A549 (cell line): ENCODE measurements at places on chromosomes 2 and 18. TPM values are rescaled to one million over a fixed set of nuclear protein-coding genes. Genes with fewer than 3 reads are reported as not detected.

DNA sequence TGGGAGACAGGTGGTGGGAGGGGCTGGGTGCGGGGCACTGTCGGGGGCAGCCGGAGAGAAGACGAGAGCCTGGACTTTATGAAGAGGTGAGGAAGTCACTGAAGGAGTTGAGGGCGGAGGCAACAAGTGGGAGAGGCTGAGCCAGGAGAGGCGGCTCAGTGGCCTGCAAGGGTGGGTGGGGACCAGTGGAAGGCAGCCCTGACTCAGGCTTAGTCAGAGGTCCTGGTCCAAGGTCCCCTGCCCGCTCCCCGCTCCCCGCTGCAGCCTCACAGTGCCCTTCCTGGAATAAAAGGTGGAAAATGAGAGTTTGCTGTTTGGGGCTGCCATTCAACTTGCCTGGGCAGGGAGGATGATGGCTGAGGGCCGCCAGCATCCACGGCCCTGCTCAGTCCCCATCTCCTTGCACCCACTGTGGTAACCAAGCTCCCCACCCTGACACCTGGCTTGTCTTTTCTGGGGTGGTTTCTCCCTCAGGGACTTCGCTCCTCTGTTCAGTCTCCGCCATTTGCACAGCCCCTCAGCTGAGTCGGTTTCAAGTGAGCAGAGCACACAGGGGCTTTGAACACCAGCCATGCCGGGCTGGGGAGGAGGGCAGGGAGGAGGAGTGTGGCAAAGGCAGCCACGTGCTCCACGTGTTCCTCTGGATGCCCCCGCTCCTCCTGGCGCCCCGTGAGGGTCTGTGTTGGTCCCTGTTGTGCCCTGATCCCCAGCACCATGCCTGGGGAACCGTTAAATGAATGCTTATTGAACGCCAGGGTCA lies 13.7 kb upstream of the RALB start:
- DNase-seq = peak; percentile 86

- no peak for DNase-seq
Observed at GRCh38 chr2:27033253-27033852, 588 bp downstream of the TMEM214 start.

DNA sequence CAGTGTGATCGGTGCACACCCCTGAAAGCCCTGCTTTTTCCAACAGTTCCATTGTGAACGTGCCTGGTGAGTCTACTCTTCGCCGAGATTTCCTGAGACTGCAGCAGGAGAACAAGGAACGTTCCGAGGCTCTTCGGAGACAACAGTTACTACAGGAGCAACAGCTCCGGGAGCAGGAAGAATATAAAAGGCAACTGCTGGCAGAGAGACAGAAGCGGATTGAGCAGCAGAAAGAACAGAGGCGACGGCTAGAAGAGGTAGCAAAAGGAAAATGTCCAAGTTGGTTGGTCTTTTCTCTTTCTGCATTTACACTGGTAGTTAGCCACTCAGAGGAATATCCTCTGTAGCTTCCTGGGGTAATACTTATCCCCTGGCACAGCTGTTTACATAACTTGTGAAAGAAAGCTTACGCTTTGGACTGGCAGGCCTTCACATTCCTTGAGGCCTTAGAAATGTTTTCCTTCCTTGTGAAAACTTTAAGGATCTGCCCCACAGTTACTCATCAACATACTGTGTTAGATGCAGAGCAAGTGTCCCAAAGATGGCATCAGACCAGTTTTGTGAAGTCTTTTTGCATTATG lies 146.6 kb downstream of the MAP4K4 start:
- DNase-seq = no peak

The ASTL gene
- not detected in 3 replicates for polyA plus RNA-seq

DNA sequence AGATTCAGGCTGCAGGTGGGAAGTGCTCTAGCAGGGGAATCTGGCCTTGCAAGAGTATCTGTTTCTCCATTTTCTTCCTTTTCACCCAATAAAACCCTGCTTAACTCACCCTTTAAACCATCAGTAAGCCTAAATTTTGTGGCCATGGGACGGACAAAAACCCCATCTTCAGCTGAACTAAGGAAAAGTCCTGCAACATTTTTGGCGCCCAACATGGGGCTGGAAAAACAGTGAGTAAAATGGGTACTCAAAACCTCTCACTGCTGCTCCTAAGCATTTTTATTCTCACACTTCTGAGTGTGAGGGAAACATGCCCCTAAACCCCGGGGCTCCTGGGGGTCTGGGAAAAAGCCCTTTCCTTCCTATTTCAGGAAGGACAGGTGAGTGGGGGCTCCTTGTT lies 414.3 kb downstream of the ZNF804A start:
- DNase-seq = peak; percentile 10

GRCh38 chr2:206260188-206261012 lies 14.1 kb upstream of the ZDBF2 start:
- peak; percentile 37 for DNase-seq

DNA sequence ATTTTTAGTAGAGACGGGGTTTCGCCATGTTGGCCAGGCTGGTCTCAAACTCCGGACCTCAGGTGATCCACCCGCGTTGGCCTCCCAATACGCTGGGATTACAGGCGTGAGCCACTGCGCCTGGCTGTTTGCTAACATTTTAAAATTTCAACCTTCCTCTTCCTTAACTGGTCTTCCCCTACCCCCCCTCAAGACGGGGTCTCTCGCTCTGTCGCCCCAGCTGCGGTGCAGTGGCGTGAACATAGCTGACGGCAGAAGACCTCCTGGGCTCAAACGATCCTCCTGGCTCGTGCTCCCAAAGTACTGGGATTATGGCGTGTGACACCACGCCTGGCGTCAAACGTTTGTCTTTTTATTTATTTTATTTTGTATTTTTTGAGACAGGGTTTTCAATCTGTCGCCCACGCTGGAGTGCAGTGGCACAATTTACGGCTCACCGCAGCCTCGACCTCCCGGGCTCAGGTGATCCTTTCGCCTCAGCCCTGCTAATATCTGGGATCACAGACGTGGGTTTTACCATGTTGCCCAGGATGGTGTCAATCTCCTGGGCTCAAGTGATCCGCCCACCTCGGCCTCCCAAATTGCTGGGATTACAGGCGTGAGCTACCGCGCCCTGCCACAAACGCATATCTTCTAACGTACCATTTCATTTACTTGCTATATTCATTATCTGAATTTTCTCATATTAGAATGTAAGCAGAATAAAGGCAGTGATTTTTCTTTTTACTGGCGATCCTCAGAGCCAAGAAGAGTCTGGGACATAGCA lies 984 bp upstream of the MSH2 start:
- no peak for DNase-seq

The STARD6 gene
- polyA plus RNA-seq = not detected in 3 replicates

GRCh38 chr2:238257786-238258700 lies 18.2 kb upstream of the HES6 start:
- DNase-seq = no peak

DNA sequence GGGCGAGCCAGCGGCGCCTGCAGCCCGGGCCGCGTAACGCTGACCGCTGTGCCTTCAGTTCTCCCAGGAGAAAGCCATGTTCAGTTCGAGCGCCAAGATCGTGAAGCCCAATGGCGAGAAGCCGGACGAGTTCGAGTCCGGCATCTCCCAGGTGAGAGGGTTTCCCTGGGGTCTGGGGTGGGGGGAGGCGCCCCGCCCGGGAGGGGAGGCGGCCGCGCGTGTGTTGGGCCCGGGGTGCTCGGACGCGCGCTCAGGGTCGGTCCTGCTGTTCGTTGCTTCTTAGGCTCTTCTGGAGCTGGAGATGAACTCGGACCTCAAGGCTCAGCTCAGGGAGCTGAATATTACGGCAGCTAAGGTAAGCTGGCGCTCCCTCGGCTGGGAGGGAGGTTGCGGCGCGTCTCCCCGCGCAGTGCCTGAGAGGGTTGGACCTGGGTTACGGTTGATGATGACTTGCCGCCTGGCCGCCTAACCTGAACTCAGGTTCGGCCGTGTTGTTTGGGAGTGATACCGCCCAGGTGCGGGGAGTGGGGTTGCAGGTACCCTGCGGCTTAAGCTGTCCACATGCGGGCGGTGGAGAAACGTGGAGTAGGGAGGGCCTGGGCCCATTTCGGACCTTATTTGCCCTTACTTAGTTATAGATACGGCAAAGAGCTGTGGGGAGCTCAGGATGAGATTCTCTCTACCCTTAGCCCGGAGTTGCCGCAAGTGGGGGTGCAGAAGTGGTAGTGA lies 638 bp downstream of the RPS7 start:
- DNase-seq = no peak

The GRHL1 gene
- polyA plus RNA-seq = 0.59 to 0.84 TPM (median 0.68 TPM) in 3 replicates

GRCh38 chr2:17910980-17911379 lies 32.5 kb downstream of the KCNS3 start:
- DNase-seq = no peak

DNA sequence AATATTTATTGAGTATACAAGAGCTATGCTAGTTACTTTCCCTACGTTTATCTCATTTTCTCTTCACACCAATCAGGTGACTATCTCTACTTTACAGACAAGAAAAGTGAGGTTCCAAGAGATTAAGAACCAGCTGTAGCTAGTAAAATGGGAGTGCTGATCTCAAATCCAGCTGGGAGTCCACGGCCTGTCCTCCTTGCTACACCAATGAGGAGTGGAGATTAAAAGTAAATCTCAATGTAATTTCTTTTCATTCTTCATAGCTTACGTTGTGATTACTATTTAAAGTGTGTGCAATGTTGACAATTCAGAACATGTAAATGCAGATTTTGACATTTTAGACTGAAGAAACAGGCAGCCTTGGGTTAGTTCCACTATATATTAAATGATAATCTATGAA lies 53.9 kb upstream of the NRP2 start:
- DNase-seq = no peak

The CHRNG gene
- polyA plus RNA-seq = not detected in 3 replicates

GRCh38 chr2:210224941-210225672 lies at the start of gene ACADL:
Gene ACADL (minus strand): TSS chr2:210225447. CDS start chr2:210225263, 184 bp downstream.
- peak; percentile 32 for DNase-seq

DNA sequence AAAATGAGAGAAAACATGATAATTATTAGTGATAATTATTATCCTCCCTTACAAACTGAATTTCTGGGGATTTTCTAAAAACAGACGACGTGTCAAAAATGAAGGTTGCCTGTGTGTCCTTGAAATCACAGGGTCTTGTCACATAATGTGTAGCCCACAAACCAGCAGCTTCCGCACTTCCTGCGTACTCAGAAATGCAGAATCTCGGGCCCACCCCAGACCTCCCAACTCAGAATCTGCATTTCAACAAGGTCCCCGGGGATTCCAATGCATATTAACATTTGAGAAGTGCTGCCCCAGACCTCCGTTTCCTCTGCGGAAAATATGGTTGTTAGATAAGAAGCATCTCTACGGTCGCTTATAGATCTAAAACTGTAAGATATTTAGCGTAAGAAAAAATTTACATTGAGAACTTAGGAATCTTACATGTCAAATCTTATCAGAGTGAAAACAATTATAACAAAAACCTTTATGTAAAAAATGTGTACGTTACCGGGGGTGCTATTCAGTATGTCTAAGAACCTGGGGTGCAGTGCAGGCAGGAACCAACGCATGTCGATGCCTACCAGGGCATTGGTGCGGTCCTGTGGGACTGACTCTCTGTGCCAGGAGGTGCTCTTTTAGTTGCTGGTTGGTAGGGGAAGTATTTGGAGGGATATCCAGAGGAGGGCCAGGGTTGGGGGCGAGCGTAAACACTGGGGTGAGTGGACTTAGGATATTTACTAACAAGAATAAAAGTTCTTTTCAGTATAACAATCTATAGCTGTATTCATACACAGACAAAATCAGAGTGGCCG lies 15.2 kb downstream of the CDKL4 start:
- no peak for DNase-seq

GRCh38 chr18:59988098-59988706 lies 88.4 kb downstream of the PMAIP1 start:
- peak; percentile 53 for DNase-seq

The AGXT gene
- polyA plus RNA-seq = not detected in 3 replicates

- no peak for DNase-seq
Observed at GRCh38 chr2:98647636-98648035, 39.2 kb downstream of the UNC50 start.

GRCh38 chr2:157046396-157046795 lies 211.1 kb upstream of the GALNT5 start:
- no peak for DNase-seq

The PTPN2 gene
- 22.9 to 25.3 TPM (median 23.0 TPM) in 3 replicates for polyA plus RNA-seq

DNA sequence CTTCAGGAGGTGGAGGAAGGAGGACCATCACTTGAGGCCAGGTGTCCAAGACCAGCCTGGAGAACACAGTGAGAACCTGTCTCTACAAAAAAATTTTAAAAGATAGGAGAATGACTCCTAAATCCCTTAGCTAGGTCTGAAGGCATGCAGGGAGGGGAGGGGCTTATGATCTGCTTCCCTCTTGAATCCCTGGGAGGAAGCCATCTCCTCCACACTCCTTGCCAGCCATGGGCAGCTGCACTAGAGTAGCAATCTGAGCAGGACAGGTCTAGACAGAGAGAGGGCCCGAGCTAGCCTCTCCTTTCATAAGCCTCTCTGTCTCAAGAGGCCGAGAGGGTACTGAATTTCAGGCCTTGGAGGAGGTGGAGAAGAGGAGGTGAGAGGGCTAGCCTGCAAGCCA lies 42.5 kb downstream of the DAPL1 start:
- DNase-seq = no peak

GRCh38 chr2:38254796-38255195 lies 122.3 kb downstream of the ATL2 start:
- no peak for DNase-seq

- DNase-seq = no peak
Observed at GRCh38 chr2:108617617-108618016, 83.3 kb downstream of the LIMS1 start.

DNA sequence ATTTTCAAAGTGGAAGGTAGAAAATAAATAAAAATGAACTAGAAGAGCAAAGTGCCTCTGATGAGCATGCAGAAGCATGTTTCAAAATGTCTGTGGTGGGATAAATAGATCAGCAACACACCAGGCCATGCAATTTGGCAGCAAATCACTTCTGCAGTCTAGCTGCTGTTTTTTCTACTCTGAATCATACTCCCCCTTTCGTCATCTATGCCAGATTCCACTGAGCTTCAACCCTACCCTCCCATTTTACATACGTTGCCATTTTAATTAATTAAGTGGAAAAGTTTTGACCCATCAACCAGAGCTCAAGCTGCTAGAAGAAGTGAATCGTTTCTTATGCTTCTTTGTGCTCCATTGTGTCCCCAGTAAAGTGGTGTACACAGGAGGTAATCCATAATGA lies 79.3 kb downstream of the NRXN1 start:
- DNase-seq = no peak

GRCh38 chr2:160674146-160674750 lies 180.6 kb upstream of the RBMS1 start:
- DNase-seq = no peak

GRCh38 chr2:113172721-113173541 lies 840 bp upstream of the PSD4 start:
- DNase-seq = no peak

The GKN2 gene
- polyA plus RNA-seq = 3.3 to 3.7 TPM (median 3.5 TPM) in 3 replicates

- no peak for DNase-seq
Observed at GRCh38 chr2:9631878-9632700, 1.3 kb upstream of the YWHAQ start.

- DNase-seq = no peak
Observed at GRCh38 chr18:54684784-54685183, 93.7 kb downstream of the DYNAP start.

The KLHL41 gene
- 0.05 to 0.12 TPM (median 0.06 TPM) in 3 replicates for polyA plus RNA-seq

DNA sequence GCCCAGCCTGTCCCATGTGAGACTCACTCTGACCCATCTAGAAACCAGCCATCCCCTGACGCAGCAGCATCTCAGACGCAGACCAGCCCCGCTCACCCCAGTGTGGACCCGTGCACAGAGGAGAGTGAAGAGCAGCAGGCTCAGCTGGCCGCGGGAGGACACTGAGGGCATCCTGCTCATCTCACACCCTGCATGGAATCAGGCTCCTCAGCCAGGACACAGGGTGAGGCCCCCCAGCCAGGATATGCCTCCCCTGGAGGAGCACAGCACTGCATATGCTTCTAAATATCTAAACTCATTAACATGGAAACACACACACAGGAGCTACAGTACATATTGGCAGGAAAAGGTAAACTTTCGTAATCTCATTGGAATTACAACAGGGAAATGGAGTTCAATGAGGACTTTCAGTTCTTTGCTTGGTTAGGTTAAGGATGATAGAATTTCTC lies 34.4 kb downstream of the NEMP2 start:
- no peak for DNase-seq

The REEP1 gene
- polyA plus RNA-seq = 0.36 to 0.52 TPM (median 0.45 TPM) in 3 replicates

The TMEM37 gene
- 3.3 to 5.1 TPM (median 4.7 TPM) in 3 replicates for polyA plus RNA-seq
